ENCODE measurements at places on chromosomes 4 and X.

DNA sequence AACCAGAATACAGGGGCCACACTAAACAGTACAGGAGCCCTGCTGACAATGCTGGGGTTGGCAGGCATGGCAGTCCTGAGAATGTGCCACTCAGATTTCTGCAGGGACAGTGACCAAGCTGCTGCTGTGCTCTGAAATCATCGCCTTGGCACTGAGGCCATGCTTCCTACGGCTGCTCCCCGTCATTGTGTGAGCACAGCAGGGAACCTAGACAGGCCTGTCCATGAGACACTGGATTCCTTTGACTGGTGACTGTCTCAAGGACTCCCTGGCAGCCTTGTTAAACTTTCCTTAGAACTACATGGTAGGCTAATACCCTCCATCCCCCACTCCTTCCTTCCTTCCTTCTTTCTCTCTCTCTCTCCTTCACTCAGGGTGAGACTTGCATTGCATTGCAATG, 111.4 kb downstream of the LUZP4 start:
- no peak for DNase-seq

DNA sequence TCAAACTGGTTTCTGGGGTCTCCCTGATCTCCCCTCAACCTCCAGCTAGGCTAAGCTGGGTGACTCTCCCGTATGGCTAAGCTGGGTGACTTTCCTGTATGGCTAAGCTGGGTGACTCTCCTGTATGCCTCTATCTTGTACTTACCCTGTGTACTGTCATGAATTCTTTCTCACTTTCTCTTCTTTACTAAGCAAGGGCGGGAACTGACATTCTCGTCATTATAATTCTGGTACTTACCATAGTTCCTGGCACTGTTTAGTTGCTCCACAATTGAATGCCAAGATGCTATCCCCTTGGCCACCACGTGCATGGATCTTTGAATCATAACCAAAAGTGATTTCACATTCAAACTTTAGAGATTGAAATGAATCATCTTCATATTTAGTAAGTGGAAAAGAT, 8.8 kb downstream of the INTU start:
- no peak for DNase-seq

DNA sequence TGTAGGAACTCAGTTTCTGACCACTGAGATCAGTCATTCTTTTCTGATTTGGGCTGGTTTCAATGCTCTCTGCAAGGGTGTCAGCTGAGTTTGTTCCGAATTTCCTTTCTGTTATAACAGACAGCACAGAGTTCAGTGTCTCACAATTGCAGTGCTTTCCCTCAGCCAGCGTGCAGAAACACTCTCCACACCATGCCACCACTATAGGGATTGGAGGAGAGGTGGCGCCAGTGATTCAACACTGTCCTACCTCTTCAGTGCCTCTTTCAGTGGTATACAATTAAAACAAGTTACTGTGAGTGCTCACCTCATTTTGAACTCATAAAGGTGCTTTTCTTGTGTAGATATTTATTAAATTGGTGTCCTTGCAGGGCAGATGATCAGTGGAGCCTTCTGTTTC, 413.2 kb upstream of the CXorf51B start:
- no peak for DNase-seq

DNA sequence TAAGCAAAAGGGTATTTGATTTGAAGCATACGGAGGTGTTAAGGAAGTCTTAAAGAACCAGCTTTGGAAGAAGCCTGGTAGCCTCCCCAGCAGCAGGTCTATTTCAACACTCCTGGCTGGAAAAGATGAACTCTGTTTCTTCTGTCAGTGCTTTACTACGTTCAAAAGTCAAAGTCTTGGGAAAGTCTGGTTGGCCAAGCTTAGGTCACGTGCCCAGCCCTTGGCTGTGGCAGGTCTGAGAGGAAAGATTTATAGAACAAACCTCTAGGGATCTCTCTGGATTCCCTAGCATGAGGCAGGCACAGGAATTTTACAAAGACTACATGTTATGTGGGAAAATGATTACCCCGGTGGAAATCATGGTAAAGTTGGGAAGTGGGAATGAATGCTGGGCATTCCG, 8.6 kb upstream of the ARHGAP10 start:
- no peak for DNase-seq

GRCh38 chr4:6959261-6959660, 49.6 kb downstream of the TBC1D14 start:
- DNase-seq, result no peak

- DNase-seq, result no peak
These were observed 9.1 kb downstream of the NSG1 start for GRCh38 chr4:4395849-4396627.

GRCh38 chr4:74330295-74330750, 22.1 kb downstream of the EPGN start:
- DNase-seq, result no peak

All from NCI-H1930 (cell line).